ENCODE measurements at places on chromosomes 13 and 19.

GRCh38 chr13:42747399-42747873 lies 33.9 kb upstream of the FAM216B start:
- no peak for DNase-seq

- DNase-seq: peak; percentile 99
Measured at GRCh38 chr19:16197622-16198369, at the start of gene AP1M1. Gene AP1M1, plus strand, starts transcription at chr19:16197911. Its CDS starts 116 bp downstream, at chr19:16198027.

- no peak for DNase-seq
Measured at GRCh38 chr19:27971071-27971470, 1241.9 kb downstream of the UQCRFS1 start.

DNA sequence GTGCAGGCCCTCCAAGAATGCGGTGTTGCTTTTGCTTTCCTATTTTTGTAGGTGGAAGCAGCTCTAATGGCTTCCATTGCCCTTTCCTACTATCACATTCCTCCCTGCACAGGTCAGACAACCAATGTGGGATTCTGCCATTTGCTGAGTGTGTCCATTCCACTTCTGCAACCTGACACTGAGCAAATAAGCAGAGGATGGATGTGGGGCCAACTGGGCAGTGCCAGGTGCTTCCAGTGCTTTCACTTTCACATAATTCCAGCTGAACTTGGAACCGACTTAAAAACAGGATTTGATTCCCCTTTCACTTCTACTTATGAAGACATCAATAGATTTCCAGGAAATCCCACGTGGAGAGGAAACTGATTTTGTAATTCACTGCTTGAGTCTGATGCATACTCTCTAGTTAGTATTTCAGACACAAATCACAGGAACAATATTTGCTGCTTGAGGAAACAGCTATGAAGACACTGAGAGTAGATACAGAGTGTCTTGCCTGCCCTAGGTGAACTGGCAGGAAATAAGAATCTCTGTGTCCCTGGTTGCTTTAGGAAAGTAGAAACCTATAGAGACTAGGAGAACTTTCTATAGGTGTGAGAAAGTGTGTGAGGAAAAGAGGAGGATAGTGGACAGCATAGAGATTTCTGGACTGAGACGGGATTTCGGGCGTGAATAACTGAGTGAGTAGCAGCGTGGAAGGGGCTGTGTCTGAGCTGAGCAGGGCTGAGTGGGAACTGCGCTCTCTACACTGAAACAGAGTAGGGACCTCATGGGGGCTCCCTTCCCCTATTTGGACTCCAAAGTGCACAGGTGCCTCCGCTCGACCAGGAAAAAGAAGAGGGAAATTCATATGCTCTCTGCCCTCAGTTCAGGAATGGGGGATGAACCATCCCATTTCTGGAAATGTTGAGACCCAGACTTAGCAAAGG lies 22.5 kb downstream of the LGALS16 start:
- DNase-seq: no peak

GRCh38 chr13:90690458-90691080 lies 656.9 kb upstream of the MIR17HG start:
- DNase-seq: no peak

DNA sequence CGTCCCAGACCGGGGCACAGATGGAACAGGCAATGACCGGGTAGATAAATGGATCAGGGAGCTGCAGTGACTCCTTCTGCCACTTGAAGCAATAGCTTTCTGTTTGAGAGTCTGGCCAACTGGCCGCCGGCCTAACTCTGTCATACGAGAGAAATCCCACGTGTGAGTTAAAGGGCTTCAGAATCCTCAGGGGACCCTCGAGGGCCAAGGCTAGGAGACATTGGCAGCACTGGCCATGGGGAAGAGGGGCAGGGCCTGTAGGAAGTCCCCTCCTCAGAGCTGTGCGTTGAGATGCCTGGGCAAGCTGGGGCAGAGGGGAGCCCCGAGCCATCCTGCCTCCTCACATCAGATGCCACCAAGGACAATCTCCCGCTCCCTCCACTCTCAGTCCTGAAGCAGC lies 51.6 kb downstream of the KLF2 start:
- DNase-seq: no peak

DNA sequence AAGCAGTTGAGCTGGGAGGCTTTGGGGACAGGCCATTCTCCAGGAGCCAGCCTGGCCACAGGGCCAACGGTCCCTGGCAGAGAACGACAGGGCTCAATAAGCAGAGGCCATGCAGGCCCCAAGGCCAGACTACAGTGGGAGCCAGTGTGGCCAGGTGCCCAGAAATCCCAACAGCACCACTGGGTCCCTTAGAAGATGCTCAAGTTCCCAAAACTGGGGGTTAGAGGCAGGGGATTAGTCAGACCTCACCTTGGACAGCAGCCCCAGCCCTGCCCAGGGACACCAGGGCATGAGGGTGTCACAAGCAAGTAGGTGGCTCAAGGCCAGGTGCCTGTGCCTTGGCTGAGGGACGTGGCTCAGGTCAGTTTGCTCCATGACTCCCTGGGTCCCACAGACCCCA lies 12.8 kb downstream of the SCGB2B2 start:
- no peak for DNase-seq

DNA sequence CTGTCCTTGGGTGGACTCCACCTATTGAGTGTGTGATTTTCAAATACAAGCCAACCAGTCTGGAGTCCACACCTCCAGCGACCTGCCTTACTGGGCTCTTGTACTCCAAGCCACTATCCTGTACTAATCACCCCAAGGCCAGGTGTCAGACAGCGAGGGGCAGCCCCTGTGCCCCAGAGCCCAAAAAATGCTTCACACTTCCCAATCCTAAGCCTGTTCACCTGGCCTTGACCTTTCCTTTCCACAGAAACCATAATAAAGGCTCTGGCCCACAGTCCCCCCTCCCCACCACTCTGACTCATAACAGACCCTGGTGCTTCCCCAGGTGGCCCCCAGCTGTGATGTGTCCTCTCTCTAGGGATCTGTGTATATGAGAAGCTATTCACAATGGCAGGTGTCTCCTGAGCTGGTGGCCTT lies 3.9 kb downstream of the CD209 start:
- DNase-seq: peak; percentile 62

GRCh38 chr13:31223215-31223614 lies 23.4 kb downstream of the B3GLCT start:
- no peak for DNase-seq

DNA sequence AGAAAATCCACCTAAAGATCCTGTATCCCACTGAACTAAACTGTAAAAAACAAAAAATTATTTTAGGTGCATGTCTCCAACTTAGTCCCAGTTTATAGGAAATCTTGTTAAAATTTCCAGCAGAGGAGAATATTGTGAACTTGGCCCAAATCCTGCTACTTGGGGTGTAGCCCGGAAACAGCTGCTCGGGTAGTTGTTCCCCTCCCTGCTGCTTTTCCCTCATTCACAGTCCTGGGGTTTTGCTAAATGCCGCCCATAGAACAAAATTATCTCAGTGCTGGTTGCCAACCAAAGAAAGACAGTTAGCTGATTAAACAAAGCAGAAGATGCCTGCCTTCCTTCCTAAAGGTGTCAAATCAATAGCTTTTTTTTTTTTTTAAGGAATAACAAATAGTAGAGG lies 330.5 kb upstream of the KLF12 start:
- no peak for DNase-seq

GRCh38 chr13:46643165-46643777 lies 90.3 kb downstream of the LRCH1 start:
- DNase-seq: no peak

DNA sequence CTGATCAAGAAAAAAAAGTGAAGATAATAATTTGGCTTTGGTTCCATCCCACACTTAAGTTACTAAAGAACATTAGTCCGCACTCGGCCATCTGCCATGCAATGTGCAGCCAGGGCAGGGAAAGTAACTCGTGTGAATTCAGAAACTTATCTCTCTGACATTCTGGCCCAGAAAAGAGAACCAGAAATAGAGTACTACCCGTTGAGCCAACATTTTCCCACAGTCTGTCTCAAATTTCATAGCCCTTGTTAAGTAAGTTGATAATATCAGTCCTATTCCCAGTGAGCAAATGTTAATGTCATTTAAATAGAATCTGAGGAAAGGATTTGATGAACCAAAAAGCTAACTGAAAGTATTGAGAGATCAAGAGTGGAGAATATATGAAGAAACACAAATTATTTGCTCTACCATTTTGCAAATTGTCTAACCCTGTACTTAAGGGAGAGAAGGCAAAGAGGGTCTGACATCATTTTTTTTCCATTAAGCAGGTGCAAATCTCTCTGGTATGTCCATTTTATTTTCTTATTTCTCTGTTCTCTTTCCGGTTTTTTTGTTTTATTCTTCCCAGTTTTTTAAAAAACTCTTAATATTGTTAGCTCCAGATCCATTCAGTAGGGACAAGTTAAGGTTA lies 156.3 kb downstream of the NDFIP2 start:
- no peak for DNase-seq

DNA sequence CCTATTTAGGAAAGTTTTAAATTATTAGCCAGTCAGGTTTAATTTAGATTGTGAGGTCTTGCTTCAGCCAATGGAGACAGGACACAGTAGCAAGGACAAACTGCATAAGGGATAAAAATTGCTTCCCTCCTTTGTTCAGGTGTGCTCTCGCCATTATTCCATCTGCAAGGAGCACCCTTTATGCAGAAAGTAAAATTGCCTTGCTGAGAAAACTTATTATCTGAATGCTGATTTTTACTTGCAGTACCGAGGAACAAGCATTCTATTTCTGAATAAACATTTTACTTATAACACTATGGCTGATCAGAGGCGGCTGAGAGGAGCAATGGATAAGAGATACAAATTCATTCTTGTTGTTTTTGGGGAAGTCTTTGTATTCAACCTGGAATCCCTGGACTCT lies 8.0 kb downstream of the CYP4F22 start:
- DNase-seq: no peak

Data from GM12891 (cell line).